Renal cortical epithelial cell (primary cell): ENCODE measurements at places on chromosomes 5 and 9.

GRCh38 chr9:90770182-90770738 lies 31.4 kb upstream of the SYK start:
- no peak for DNase-seq

- no peak for DNase-seq
Observed at GRCh38 chr5:141135030-141135717, at the start of gene PCDHB5. PCDHB5 (plus strand) TSS chr5:141135206; CDS start chr5:141135435, 229 bp downstream.

DNA sequence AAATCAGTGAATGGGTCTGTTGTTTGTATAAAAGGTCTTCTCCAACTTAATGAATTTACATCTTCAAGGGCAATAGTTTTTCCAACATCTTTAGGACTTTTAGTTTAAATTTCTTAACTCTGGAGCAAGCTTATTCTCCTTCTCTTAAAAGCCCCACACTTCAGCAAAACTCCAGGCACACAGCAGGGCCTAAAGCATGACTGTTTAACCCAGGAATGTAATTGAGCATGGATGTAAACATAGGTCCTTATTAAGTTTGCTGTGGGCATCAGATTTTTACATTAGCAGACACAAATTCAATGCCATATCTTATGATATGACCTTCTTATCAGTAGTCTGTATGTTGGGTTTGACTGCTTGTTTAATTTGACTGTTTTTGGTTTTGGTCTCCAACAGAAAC lies 78.9 kb downstream of the ABCA1 start:
- no peak for DNase-seq

DNA sequence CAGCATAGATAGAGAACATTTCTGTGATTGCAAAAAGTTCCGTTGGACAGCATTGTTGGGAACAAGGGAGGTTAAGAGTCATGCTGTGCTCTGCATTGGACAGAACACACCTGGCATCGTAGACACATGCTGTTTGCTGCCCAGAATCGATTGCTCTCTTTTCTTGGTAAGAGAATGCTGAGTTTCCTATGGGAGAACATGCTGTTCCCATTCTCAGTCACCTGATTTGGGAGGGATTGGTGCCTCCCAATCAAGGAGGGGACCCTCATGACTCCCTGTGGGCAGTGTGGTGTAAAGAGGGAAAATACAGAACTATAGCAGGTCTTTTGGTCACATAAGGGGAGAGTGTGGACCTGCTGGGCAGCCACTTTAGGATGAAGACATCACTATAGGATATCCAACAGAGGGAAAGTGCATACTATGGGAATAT lies 555.4 kb upstream of the CLINT1 start:
- no peak for DNase-seq

DNA sequence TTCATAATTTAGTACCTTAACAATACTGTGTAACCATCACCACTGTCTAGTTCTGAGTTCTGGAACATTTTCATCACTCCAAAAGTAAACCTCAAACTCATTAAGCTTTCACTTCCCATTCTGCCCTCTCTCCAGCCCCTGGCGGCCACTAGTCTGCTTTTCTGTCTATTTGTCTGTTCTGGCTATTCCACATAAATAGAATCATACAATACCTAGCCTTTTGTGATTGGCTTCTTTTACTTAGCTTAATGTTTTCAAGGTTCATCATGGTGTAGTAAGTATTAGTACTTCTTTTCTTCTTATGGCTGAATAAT lies 138.7 kb downstream of the RAPGEF6 start:
- DNase-seq = no peak

DNA sequence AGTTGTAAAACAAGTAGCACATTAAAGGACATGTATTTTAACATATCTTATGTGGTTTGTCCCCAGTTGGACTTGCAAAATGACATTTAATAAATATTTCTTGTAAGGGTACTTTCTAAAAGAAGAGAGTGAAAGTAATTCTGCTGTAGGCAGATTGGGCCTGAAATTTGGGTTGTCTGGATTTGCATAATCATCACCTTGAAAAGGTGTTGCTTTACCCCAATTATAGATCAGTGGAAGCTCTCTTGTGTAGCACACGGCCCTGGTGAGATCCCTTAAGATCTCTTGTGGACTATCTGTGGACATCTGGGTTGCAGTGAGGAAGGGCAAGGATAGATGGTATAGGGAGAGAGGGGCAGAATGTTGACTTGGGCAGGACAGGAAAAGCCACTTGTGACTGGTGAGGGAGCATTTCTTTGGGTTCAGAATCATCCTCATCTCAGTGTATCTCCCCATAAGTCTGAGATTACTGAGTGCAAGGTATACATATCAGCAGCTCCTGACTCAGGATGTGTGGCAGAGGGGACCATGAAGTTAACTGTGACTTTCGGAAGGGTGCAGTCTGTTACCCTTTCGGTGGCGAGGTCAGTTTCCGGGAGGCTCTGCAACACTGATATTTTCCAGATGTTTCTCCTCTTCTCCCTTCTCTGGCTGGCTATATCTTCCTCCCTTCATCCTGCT lies 2.0 kb upstream of the TNFAIP8 start:
- no peak for DNase-seq

GRCh38 chr9:112747094-112747493 lies 3.5 kb upstream of the SNX30 start:
- no peak for DNase-seq

DNA sequence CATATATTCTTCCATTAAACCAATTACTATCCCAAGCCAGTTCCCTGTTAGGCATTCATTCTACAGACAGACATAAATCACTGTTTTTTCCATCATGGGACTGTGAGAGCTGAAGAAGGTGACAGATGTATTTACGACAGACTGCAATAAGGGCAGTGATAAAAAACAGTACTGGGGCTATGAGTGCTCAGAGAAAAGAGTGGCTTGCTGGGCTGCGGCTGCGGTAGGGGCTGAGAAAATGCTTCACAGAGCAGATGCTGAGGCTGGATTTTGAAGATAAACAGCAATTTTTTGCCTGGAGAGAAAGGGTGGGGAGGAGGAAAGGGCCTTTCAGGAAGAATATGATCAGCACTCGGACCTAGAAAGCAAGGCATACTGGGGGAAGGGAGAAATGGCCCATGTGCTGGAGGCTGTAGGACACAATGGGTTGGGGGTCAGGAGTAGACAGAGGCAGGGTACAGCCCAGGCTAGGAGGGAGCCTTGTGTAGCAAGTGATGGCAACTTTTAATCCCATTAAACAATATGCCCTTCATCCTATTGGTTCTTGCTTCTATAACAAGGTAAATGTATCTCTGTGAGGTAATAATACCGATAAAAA lies 279.3 kb downstream of the ASTN2 start:
- no peak for DNase-seq

DNA sequence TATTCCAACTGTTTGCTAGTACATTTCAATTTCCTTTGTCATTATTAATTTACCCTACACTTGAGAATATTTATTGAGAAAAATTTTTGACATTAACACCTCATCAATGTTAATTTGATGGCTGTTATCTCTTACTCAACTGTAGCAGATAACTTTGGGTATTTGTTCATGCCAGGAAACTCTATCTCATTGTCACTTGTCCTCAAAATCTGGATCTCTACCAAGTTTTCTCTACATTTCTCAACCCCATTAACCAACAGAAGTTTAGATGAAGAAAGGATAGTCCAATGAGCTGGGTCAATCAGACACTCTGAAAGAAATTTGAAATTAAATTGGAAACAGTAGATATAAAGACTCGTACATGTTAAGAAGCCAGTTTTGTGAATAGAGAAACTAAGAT lies 395.3 kb downstream of the TUSC1 start:
- no peak for DNase-seq

DNA sequence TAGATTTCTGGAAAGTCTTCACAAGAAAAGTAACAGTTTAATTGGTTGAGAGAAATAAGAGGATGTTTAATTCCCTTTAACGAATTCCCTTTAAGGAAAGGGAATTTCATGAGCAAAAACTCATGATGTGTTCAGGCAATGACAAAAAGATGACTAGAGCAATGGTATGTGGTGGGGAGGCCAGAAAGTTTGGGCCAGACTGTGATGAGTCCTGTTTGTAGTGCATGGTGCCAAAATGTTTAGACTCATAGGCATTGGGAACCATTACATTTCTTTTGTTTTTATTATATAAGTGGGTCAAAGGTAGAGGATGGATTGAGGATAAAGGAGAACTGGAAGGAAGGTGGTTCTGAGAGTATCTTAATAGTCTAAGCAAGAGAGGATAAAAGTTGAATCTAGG lies 10.9 kb downstream of the CNTRL start:
- DNase-seq = no peak

DNA sequence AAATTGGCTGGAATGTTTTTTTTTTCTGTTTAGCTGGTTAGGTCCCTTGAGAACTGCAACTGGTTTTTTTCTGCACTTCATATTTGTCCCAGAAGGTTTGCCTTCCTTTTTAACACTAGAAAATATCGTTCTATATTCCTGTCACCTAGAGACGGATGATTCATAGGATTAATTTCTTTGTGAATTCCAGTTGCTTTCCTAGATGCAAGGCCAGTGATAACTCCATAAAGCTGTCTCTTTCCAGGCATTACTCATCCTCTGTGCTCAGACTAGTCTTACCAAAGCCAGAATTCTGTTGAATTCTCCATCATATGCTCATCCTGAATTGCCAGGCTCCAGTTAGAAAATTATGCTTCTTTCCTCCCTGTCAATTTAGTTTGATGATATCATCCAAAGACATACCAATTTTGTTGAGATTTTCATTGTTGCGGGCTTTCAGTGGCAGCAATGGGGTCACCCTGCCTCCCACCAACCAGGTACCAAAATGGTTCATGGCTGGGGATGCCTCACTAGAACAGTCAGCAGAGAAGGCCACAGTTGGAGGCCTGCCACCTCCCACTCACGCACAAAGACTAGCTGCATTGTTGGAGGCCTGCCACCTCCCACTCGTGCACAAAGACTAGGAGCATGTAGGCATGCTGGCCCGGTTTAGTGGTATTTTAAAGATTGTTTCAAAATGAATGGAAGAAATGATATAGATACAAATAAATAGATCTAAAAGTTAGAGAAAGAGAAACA lies 8.5 kb downstream of the BAAT start:
- no peak for DNase-seq

DNA sequence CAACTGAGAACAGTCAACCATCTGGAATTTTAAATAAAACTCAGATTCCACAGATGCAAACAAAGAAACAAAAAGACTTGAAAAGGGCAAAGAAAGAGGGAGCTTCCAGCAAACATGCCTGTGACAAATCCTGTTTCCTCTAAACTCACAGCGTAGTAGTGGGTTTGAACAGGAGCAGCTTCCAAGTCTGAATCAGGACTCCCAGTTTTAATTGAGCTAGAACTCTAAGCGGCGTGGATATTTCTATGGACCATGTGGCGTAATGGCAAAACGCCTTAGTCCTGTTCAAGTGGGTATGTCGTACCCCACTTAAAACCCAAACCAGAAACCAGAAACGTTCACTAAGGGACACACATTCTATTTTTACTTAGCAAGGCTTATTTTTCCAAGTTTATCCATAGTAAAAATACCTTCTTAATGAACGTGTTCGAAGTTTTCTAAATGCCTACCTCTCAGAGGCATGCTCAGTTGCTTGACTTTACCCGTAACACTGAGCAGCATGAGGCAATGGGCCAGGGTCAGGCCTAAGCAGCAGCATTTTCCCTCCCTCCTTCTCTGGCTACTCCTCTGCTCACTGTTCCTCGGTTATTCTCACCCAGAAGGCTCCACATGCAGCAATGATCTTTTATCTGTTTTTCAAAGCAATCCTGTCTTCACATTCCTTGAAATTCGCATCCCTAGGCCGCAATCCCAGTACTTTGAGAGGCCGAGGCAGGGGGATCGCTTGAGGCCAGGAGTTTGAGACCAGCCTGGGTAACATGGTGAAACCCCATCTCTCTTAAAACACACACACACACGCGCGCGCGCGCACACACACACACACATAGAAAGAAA lies 77.9 kb downstream of the FNBP1 start:
- DNase-seq = peak; percentile 33

DNA sequence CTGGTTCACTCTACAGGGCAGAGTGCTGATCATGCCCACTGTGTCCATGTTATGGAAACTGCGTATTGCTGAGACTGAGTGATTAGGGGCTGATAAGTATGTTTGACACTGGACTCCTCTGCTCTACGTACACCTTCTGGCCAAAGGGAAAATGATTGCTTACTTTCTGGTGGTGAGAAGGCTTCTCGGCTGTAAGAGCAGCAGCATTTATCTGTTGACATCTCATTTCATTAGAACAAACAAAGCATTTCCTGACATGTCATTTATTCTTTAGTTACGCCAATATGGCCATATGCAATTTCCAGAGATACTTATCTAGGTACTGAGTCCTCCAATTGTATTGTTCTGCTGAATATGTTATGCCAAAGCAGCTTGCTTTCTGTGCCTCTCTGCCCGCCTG lies 5.6 kb downstream of the FAXDC2 start:
- DNase-seq = no peak

DNA sequence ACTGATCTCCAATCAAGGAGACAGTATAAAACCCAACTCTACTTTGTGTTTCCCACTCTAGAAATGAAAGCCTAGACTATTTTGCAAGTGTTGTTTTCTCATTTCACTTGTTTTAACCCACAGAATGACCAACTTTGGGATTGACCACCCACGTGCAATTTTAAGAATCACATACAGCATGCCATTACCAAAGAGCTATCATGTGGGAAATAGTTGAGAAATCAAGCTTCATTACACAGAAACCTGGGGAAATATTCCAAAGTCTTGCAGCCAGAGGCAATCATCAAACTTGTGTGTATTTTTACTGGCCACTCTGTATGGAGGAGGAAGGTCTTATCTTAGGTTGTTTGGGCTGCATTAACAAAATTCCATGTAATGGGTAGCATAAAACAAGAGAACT lies 451.4 kb upstream of the DAB2 start:
- peak; percentile 12 for DNase-seq

GRCh38 chr5:150234576-150235499 lies 45.0 kb downstream of the SLC6A7 start:
- DNase-seq = no peak
